ENCODE measurements at places on chromosomes 16 and 17.

GRCh38 chr17:46841561-46842379 is 9.6 kb upstream of the WNT9B start:
- DNase-seq = no peak

DNA sequence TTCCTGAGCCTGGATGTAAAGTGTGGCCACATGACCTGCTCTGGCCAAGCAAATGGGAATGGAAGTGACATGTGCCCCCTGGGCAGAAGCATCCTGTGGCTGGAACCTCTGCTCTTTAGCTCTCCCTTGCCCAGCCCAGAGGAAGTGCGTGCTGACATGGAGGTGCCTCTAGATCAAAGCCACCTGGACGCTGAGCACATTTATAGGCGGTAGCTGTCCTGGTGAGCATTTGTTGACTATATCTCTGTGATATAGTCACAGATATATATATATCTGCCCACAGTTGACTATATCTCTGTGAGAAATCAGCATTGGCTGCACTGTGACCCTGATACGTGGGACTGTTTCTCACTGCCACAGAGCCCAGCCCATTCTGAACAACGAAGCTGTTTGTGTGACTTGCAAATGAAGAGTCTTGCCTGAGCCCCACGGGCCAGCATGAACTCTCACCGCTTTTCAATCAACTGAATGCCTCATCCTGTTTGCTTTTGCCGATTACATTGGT is 118.8 kb downstream of the C16orf95 start:
- DNase-seq = no peak

GRCh38 chr17:55154101-55154500 is 110.7 kb upstream of the HLF start:
- no peak for DNase-seq

DNA sequence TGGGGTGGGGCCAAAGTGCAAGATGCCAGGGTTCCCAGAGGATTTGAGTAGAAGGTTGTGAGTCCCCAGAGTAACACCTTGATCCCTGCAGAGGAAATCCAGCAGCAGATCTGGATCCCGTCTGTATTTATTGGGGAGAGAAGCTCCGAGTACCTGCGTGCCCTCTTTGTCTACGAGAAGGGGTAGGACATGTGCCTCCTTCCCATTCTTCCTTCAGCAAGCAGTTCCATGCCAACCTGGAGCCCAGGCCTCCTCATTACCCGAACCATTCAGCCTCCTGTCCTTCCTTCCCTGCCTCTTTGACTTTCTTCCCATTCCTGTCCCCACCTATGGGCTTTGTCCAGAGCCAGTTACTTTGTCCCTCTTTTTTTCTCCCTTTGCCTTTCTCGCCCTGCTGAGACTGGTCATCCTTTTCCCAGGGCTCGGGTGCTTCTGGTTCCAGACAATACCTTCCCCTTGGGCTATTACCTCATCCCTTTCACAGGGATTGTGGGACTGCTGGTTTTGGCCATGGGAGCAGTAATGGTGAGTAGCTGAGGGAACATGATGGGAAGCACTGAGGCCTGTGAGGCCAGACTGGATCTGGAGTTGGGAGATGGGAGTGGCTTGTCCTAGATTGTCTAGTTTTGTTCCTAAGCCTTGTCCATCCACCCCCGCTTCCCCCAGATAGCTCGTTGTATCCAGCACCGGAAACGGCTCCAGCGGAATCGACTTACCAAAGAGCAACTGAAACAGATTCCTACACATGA is 2.9 kb downstream of the RNF167 start:
- DNase-seq = no peak

DNA sequence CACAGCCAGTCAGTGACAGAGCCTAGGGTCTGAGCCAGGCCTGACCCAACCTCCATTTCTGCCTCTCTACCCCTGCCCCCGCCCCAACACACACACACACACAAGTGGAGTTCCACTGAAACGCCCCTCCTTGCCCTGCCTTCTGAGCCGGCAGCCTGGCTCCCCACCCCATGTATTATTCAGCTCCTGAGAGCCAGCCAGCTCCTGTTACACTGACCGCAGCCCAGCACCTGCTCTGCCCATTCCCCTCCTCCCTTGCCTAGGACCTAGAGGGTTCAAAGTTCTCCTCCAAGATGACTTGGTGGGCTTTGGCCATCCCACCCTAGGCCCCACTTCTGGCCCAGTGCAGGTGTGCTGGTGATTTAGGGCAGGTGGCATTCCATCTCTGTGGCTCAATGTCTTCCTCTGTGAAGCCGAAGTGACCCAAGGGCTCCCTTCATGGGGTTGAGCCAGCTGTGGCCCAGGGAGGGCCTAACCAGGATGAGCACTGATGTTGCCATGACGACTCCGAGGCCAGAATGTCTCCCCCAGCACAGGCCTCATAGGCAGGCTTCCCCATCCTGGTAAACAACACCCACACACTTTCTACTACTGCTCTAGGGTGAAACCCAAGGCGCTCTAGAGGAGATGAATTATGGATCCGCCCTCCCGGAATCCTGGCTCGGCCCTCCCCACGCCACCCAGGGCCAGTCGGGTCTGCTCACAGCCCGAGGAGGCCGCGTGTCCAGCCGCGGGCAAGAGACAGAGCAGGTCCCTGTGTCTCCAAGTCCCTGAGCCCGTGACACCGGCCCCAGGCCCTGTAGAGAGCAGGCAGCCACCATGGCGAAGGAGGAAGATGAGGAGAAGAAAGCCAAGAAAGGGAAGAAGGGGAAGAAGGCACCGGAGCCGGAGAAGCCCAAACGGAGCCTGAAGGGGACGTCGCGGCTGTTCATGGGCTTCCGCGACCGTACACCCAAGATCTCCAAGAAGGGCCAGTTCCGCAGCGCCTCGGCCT is 9.7 kb downstream of the MYO15A start:
- no peak for DNase-seq

DNA sequence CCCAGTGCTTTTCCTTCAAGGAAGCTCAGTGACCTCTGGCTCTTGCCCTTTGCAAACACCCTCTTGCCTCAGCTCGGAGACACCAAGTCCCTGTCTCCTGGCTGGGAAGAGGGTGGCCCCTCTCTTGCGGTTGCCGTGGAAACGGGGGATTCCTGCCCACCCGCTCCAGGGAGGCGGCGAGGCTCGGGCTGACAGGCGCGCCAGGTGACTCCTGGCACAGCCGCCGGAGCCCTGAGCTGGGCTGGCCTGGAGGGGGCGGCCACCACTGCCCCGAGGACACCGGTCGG is 71.4 kb downstream of the ABR start:
- no peak for DNase-seq
